ENCODE measurements at places on chromosomes 16 and 17.

DNA sequence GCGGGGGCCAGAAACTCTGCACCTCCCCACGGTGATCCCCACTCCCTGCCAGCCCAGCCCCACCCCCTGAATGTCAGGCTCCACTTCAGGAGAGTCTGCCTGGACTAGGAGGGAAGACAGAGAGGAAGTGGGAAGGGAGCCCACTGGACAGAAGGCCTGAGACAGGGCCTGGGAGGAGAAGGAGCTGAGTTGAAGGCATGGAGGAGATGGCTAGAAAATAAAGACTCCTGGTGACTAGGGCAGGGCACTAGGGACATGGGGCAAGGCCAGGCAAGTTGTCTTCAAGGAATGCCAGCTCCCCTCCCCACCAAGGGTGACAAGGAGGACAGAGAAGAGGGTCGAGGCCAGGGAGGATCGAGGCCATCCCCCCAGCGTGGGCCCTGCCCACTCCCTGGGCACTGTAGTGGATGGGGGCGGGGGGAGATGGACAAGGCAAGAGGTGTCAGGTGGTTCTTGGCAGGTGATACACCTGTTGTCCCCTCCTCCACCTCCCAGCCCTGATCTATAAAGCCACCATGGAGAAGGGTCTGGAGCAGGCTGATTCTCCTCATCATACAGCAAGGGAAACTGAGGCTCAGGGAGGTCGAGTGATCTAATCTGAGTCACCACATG lies 19.7 kb downstream of the SRCIN1 start:
- DNase-seq = no peak

DNA sequence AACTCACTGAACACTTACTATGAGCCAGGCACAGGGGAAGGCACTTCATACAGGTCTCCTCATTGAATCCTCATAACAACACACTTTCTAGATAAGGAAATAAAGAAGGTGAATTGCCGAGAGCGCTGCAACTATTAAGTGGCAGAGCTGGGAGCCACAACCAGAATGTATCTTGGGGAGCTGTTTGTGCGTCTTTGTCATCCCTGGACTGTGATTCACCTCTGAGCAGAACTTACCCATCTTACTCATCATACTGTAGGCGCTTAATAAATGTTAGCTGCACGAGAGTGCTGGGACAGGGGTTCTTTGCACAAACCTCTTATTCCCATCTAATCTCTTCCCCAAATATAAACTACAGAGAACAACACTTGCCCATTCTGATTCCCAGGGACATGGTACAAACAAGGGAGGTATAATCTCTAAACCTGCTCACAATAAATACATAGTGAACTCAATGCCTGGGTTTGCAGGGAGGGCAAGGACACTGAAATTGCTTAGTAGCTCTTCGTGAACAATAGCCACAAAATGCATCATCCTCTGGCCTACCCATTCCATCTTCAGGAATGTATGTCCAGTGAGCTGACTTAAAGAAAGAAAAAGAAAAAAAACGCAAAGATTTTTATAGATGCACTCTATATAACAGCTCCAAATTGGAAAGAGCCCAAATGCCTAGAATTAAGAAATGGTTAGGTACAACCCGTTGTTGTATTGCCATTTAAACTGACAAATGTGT lies 43.0 kb downstream of the MYO18A start:
- no peak for DNase-seq

- DNase-seq = no peak
Measured at GRCh38 chr17:47731396-47731795, 1.6 kb upstream of the TBX21 start.

DNA sequence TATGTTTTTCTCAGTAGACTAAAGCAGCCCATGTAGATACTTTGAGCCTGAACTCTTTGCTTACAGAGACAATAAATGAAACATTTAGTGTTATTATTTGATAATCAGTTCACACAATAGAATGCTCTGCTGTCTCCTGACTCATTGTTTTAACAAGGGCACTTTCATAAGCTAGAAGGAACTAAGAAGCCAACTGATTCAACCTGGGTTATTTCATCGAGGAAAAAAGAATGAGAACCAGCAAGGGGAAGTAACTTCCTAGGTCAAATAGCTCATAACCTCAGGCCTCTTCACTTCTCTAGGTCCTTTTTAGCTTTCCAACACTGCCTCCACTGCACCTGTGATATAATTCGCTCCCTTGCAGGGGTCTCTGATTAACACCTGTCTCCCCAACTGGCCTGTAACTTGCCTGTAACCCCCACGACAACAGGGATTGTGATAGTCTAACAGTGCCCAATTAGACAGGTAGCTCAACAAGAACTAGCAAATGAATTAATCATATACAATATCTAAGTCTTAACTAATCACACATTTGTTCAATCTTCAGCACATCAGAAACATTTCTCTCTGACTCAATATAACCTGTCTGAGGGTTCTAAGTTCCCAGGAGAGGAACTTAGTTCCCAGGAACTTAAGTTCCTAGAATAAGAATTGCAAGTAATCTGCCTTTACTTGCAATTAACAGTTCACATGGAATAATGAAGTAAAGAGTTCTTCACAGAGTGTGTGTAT lies 34.8 kb downstream of the RFFL start:
- no peak for DNase-seq

DNA sequence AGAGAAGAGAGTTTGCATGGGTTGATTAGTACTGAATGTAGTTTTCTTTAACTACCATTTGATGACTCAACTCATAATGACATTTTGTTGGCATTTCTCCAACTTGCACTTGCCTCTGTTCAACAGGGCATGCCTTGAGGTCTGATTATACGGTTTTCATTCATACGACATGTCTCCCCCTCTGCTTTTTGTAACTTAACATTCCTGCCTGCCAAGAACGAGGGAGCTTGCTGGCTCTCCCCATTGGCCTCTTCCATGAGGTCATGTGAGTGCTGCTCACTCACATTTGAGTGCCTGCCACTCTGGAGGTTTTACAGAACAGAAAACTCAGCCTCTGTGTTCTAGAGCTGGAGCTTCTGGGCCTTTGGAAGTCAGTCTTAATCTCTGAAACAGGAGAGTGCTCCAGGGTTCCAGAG lies 19.7 kb downstream of the MAP2K6 start:
- no peak for DNase-seq

- no peak for DNase-seq
Measured at GRCh38 chr17:15884731-15885130, 60.2 kb upstream of the ADORA2B start.

DNA sequence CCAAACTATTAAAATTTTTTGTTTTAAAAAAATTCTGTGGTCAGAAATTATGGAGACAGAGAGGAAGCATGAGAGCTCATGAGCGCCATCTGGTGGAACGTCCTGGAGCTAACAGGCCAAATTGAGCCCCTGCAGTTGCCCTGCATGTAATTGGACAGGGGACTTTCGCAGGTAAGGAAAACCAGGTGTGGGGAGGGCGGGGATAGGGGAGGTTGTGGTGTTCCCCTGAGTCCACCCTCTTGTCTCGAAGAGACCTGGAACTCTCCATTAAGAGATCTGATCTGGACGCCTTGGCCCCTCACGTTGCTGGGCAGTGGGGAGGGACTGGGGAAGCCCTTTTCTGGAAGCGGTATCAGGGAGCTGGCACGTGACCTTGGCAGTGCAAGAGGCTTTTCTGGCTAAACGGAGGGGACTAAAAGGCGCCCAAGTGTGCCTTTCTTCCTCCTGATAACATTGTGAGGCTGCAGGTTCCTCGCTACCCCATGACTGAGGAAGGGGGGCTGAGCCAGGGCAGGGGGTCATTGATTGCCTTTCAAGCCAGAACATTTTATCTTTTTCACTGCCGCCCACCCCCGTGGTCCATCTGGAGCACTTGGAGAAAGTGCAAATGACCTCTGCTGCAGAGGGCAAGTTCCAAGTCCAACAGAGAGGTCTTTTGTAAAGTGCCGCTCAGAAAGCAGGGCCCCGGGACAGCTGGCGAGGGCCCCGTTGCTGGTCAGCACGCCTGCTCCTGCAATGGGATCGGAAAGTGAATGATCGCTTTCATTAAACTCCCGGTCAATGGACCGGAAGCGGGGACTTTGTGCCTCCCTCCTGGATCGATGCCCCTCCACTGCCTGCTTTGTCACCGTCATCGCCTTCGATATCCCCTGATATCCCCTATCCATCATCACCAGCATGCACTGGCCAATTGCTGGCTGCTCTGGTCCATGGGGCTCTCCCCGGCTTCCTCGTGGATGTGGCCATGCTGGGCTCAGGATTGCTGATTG lies 18.4 kb downstream of the PDILT start:
- DNase-seq = peak; percentile 26

All from T1000 (cell line).